Stimulated activated CD4-positive, alpha-beta T cell treated with anti-CD3 and anti-CD28 coated beads, Interleukin-1b, Interleukin-23, amount 100 ng/mL, for 1 hour (primary cell): ENCODE measurements at places on chromosomes 7 and 10.
A peak's percentile ranks its signal among the peaks of the same experiment; 100 is the strongest.

DNA sequence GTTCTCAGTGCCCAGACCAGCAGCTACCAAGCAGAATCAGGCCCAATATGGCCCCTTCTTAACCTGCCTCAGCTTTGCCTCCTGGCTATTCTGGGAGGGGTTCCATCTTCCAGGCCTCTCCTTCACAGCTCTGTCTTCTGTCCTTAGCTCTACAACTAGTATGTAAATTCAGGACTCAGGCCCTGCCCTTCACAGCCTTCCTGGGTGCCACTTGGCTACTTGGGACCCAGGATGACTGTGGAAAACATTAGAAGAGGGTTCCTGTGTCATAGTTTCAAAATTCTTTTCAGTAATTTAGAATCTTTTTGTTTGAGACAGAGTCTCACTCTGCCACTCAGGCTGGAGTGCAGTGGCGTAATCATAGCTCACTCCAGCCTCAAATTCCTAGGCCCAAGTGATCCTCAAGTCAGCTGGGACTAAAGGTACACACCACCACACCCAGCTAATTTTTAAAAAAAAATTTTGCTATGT is 33.2 kb upstream of the PAPSS2 start:
- DNase-seq: no peak

GRCh38 chr7:148924011-148924410 is 39.9 kb upstream of the EZH2 start:
- DNase-seq: no peak

DNA sequence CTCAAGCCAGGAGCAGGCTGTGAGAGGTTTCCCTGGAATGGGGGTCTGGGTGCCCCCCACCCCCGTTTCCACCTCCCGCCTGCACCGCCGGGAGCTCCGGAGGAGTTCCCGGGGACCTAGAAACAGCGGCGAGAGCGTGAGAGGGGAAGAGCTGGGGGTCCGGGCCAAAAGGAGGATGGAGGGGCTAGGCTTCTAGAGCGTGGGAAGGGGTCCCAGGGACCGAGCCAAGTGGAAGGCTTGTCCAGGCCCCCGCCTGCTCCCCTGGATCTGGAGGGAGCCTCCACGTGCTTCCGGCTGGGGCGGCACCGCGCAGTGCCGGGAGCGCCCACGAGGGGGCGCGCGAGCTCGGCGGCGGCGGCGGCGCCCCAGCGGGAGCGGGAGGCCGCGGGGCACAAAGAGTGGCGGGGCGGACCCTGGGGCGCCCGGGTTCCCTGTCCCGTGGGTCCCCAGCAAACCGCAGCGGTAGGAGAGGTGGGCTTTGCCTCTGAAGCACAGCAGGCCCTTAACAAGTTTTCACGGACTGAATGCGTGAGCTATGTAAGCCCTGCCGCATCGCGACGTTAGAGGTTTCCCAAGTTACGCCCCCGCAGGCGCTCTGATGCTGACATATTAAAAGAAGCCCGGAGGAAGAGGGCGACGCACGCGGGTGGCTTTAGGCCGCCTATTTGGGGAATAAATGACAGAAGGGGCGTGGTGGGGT is 104.4 kb upstream of the LRRC4 start:
- peak; percentile 9 for DNase-seq

GRCh38 chr10:77984986-77985385 is 44.3 kb downstream of the POLR3A start:
- no peak for DNase-seq

DNA sequence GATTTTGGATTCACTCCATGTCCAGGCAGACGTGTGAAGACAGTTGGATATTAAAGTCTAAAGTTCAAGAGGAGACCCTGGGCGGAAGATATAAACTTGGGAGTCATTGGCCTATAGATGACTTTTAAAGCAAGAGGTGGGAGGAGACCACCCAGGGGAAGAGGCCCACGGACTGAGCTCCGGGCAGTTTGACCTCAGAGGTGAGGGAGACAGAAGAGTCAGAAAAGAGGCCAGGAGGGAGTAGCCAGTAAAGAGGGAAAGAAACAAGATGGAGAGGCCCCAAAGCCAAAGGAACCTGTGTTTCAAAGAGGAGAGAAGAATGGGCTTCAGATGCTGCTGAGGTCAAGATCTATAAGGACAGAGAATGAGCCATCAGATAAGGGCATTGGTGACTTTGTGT is 11.4 kb downstream of the CARD11 start:
- DNase-seq: no peak

DNA sequence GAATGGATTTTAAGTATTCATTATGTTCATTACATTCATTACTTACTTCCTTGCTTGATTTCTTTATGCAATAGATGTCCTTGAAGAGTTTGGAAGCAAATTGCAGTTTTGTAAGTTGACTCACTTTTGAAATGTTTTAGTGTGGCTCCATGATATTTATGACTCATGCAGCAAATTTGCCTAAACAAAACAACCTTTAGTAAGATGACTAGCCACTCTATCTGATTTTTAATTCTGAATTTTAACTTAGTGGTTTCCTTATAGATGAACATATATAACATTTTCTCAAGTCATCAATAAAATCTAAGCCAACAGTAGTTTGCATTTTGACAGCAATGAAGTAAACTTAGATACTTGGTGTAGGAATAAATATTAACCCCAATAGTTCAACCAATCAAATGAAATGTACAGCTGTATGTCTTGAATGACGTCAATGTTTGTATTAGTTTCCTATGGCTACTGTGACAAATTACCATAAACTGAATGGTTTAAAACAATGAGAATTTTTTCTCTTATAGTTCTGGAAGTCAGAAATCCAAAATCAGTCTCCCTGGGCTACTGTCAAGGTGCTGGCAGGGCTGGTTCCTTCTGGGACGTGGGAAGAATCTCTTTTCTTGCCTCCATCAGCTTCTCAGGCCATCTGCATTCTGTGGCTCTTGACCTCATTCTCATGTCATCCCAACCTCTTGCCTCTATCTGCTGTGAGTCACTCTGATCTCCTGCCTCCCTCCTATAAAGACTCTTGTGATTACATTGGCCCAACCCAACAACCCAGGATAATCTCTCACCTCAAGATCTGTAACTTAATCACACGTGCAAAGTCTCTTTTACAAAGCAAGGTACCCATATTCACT is 73.4 kb downstream of the AHR start:
- DNase-seq: no peak

- no peak for DNase-seq
These were observed 98.6 kb downstream of the GRM8 start for GRCh38 chr7:127154101-127154500.

- DNase-seq: no peak
These were observed 36.1 kb upstream of the CUL1 start for GRCh38 chr7:148662646-148663045.

DNA sequence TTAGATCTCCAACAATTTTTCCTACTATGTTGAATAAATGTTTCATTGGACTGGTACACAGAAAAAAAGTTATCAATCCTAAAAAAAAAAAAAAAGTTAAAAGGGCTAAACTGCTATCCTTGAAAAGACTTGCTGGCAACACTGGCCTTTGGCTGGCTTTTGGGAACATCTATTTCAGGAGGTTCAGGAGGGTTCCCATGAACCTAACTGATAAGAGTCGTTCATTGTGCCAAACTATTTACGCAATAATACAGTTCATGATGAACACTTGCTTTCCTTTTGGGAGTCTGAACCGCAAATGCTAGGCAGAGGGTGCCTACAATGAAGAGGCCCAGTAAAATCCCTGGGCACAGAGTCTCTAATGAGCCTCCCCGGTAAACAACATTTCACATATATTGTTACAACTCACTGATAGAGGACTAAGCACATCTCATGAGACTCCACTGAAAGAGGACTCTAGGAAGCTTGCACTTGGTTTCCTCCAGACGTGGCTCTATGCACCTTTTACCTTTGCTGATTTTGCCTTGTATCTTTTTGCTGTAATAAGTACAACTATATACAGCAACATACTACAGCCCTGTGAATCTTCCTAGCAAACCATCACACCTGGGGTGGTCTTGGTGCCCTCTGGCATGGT is 45.0 kb downstream of the ZFAND4 start:
- DNase-seq: no peak

DNA sequence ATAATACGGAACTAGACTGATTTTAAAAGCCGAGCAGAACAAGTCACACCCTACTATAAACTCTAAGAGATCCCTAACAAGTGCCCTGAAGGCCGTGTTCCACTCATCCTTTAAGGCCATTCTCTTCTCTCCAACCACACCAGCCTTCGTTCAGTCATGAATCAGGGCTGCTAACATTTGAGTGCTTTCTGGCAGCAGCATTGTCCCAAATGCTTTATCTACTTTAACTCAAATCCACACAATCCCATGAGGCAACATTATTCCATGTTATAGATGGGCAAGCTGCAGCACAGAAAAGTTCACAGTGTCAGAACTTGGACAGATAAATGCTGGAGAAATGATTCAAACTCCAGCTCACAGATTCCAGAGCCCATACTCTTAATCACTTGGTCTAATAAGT is 73.5 kb downstream of the MALSU1 start:
- DNase-seq: no peak

DNA sequence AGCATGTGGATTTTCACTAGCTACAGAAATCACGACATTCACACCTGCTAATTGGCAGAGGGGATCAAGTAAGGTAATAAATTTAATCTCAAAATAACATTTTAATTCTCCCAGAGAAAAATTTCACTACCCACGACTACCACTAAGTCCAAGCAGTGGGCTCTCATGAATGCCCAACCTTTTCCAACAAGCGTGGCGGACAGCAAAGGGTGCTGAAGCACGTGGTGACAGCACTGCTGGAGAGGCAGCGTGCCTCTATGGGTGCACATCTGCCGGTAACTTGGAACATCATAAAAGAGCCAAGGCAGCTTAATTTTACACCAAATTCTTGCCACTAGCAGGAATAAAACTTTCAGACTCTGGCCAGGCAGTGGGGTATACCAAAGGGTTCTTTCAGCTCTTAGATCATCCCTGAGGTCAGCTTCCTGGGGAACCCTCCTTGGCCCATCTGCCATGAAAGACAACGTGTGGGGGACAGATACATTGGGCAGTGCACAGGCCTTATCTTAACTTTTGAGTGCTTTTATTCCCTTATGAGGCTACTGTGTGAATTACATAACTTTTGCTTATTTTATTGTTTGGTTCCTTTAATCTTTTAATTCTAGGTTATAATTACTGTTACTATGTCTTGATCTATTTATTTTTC is 206.7 kb upstream of the KCTD7 start:
- no peak for DNase-seq

DNA sequence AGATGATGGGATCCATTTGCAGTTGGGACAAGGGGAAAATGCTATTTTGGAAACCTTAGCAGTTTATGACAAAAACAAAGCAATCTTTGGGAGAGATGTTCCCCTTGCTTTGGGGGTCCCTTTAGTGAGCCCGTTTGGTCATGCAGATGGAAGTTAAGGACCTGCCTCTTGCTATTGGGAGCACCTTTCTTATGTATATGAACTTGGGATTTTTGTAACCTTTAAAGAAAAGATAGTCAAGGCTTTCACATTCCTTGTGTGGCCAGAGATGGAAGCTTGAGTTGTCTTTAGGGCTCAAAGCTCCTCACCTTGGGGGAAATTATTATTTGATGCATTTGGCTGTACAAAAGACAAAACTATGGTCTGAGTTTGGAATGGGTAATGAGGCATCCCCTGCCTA is 179.0 kb upstream of the PLPP4 start:
- no peak for DNase-seq

DNA sequence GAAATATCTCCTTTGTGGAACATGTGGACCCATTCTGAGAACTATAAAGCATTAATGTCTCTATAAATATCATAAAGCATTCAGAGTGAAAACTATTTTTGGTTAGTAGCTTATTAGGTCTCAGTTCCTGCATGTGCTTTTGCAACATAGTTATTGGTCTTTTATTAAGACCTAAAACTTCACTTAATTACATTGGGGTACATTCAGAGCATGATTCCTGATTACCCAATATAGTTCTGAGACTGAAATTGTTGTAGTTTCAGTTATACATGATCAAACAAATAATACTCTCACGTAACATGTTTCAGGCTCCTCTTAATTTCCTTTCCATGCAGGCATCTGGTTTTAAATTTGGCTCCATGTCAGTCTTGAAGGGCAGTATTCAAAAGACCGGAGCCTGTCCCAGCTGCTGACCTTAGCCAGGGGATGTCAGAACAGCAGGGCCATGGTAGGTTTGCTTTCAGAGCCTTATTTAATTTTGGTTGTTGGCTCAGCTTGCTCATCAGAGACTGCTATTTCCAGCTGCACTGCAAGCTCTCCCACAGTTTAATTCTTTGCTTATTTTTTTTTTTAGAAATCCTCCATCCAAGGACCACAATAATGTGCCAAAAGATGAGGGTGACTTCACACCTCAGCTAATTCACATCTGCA is 447.8 kb upstream of the FZD8 start:
- DNase-seq: no peak

GRCh38 chr7:32170838-32171237 is 100.6 kb upstream of the PDE1C start:
- no peak for DNase-seq

DNA sequence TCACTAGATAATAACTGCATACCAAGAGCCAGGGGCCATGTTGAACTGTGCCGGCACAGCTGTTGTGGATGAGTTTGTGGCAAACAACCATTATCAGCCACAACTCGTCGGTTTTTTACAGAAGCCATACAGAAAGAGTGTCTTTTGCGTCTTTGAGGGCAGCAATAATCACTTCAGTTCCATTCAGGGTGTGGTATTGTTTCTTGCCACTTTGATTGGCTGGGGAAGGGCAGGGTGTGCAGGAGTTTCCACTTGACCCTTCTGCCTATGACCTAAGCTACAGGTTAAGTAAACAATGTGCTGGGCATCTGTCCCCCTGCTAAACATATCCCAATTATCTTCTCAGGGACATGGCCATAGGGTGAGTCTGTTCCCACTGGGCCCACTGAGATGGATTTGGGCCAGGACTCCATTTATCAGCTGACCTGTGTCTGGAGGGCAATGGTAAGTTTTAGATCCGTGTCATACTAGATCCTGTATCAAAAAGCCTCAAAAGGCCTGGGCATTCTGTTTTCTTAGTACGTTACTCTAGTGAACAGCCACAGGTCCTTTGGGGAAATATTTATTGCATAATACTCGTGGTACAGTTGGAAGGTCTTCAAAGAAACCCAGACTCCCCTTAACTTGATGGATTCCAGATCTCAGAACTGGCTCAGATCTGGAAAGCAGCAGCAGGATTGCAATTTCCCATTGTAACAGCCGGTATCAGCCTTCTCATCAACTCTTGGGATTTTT is 15.9 kb downstream of the ZNF3 start:
- DNase-seq: no peak

DNA sequence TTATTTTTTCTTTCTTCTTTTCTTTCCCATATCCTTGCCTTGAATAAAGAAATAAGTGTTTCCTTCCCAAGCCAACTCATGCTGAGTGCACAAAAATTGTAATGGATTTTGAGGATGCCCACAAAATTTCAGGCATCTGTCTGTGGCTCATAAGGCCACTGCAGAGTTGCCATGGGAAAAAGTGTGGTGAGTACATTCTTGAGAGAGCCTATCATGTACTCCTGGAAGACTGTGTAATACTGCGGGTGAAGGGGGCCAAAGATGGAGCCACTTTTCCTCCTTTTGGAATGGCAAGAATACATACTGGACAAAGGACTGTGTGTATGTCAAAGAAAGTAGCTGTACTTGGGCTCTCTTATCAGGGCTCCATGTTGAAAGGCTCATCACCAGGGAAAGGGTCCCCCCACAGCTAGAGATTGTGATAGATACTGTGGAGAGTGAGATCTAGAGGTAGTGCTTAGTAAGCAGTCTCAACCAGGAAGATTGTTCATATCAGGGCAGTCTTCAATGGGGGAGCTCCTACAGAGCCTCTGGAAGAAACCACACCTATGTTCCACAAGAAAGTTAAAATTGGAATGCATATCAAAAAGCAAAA is 341.6 kb upstream of the KCND2 start:
- no peak for DNase-seq

- DNase-seq: no peak
These were observed 351 bp downstream of the CAMK1D start for GRCh38 chr10:12349629-12350166.

- DNase-seq: no peak
These were observed 27.2 kb upstream of the WNT16 start for GRCh38 chr7:121301446-121302213.
